Astrocyte of the spinal cord (primary cell): ENCODE measurements at places on chromosomes 4 and X.

DNA sequence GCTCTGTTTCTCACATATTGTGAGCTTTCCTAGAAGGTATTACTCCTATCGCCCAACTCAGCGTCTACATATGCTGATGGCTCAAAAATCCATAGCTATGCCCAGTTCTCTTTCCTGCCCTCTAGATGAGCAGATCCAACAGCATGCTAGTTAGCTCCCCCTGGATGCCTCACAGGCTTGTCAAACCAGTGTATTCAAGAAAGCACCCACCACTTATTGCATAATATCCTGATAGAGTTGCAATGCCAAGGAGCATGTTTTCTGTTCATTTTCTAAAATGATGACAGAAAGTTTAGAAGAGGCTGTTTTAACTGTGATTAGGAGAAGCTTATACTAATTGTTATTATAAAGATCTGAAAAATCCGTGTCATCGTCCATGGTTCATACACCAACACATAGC, 1.9 kb upstream of the PACRGL start:
- DNase-seq: no peak

- DNase-seq: peak; percentile 47
Observed at GRCh38 chrX:51420610-51421009, 75.8 kb downstream of the NUDT11 start.

GRCh38 chrX:130108647-130109428, 1.5 kb downstream of the ELF4 start:
- peak; percentile 24 for DNase-seq

DNA sequence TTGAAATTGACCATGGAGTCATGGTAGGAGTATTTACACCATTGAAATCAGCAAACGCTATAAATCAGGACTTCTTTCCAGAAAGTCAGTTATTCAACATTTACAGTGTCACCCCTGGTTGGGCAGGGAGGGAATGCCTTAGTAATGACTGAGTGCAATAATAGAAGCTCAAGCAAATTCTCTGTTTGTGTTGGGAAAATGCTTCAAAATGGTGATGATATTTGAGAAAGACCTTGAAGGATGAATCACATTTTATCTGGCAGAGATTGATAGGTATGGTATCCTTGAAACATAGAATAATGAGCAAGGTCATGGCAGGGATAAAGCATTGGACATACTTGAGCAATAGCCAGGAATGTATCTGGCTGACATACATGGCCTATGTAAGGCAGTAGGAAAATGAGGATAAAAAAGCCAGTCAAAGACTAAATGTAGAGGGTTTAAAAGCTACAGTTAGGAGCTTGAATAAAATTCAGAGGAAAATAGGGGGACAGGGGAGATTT, 248.7 kb downstream of the FMR1NB start:
- DNase-seq: no peak

DNA sequence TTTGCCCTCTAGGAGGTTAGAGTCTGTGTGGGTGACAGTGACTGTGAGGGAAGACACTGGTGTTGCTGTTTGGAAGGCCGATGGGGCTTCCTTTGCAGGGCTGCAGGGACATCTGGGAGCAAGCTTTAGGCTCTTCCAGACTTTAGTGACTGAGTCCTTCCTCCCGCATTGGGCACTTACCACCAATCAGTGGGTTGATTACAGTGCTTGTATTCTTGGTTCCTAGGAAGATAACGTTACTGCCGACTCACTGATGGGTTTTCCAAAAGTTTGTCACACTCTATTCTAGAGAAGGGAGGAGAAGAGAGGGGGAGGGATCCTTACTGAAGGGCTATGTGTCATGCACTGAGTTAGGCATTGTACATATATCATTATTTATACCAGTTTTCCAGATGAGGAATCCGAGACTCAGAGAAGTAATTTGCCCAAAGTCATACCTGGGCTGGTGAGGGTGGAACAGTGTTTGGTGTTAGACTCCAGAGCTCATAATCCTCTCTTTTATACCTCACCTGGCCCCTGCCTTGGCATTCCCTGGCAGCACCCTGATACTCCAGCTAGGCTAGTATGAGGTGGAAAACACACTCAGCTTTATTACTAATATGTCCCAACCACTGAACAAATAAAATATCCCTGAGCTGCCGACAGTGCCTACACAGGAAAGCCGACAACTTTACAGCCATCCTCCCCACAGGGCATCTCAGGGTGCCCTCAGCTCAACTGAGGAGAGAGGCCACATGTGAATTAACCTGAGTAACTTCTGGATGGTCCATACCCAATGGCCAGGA, 3.8 kb downstream of the CHST7 start:
- no peak for DNase-seq

GRCh38 chr4:72568959-72569718, at the start of gene ADAMTS3:
Gene ADAMTS3, minus strand, starts transcription at chr4:72569221. Its CDS starts 459 bp downstream, at chr4:72568762.
- DNase-seq: peak; percentile 66
